ENCODE measurements at places on chromosomes 7 and 10.

DNA sequence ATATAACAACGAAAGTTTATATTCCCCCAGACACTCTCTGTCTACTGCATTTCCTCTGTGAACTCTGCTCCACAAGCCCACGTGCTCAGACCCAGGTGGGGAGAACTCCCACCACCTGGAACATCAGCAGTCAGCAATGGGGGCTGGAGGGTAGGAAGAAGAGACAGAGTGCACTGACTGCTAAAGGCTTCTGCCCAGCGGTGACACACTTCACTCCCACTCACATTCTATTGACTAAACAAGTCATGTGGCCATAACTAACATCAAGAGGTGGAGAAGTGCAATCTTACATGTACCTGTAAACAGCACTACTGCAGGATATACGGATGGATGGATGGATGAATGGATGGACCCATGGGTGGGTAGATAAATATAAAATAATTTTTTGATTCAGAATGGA is 122.2 kb downstream of the MPP7 start:
- no peak for DNase-seq

DNA sequence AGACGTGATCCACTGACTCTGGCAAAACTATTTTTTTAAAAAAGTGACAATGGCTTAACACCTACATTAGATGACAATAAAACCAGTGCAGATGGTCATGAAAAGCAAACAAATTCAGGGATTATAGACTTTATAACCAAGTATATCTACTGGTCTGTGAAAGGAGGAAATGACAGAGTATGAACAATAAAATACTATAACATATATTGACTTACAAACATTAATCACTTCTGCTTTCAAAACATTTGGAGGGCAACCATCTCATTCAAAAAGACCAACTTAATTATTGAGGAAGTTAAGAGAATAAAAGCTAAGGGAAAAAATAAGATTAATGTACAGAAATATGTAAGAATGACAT is 34.8 kb downstream of the JMJD1C start:
- no peak for DNase-seq

DNA sequence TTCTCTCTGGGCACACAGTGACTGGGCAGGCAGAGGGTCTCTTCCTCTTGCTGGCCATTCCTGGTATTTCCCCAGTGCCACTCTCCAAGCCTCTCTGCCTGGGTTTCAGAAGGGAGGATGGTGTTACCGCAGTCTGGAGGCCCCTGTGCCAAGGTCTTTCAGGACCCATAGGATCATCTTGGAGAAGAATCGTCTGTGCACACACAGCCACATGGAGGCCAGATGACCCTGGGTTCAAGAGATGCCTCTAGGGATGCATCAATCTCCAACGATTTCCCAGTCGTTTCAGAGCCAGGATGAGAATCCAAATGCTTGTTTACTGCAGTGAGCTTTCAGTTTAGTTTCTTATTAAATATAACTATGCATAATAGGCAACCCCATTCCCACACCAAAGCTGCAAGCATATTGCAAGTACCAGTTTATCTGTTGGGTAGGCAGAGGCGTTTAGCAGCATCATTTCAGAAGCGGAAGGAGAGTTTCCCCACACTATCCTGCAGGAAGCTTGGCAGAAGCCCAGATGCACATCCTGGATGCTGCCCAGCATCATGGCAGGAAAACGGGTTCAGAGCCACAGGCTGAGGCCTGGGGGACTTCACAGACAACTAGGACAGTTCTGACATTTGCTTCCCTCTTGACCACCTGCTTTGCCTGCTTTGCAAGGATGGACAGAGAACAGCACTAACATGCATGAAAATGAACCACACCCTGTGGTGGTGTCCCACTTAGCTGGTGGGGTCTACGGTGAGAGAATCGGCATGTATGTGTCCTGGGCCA is 134.7 kb upstream of the FAM20C start:
- DNase-seq: no peak

DNA sequence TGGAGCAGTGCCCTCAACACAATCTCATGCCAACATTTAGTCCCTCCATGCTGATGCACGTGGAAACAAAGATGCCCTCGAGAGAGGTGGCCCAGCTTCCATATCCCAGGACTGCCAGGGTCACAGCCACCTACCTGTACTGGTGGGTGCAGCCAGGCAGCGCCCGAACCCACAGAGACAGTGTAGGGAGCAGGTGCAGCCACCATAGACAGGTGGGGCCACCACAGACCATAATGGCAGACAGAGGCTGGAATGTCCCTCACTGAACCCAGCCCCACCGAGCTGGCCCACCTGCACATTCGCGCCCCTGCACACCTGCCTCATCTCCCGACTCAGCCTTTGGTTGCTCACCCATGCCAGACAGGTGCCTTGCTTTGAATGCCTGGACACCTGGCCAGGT is 18.3 kb upstream of the CPXM2 start:
- no peak for DNase-seq

- DNase-seq: no peak
Observed at GRCh38 chr10:128958834-128959690, 508.0 kb upstream of the MGMT start.
